Neural crest cell (in vitro differentiated cells): ENCODE measurements at places on chromosomes 7 and 10. TPM values are rescaled to one million over a fixed set of nuclear protein-coding genes. Genes with fewer than 3 reads are reported as not detected.

PIK3AP1 gene
- 0.73 and 1.3 TPM in 2 replicates for total RNA-seq

ECHDC3 gene
- 5.2 and 5.3 TPM in 2 replicates for total RNA-seq

DNA sequence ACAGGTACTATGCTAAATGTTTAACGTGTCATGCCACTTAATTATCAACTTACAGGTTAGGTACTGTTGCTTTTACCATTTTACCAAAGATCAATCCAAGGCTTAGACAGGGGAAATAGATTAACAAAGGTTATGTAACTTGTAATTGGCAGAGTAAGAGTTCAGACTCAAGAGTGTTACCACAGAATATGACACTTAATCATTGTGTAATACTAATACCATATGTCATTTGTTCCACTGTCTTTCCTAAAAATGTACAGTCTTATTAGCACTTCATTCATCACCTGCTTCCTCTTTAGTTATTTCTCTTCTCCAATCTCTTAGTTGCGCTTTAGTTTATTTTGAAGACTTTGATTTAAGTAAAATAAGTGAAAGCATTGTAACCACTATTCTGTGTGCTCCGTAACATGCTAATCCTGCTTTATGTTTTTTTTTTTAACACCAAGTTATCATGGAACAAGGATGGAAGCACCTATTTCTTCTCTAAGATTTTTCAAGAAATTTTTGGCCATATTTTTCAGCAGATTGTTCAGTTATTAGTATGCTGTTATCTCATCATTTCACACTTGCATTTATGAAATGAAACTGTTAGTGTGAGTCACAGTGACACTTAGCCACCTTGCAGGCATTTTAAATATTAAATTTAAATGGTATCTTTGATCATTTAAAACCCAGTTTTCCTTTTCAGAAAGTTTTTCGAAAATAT is 197.3 kb downstream of the PHF14 start:
- DNase-seq, result no peak

MBL2 gene
- not detected in 2 replicates for total RNA-seq

DNA sequence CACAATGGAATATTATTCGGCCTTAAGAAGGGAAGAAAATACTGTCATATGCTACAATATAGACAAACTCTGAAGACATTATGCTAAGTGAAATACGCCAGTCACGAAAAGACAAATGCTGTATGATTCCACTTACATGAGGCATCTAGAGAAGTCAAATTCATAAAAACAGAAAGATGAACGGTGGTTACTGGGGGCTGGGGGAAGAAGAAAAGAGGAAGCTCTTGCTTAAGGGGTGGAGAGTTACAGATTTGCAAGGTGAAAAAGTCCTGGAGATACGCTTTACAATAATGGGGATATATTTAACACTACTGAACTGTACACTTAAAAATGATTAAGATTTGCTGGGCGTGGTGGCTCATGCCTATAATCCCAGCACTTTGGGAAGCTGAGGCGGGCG is 49.0 kb downstream of the PSMC2 start:
- no peak for DNase-seq

SCART1 gene
- total RNA-seq, result 1.4 and 1.6 TPM in 2 replicates

DNA sequence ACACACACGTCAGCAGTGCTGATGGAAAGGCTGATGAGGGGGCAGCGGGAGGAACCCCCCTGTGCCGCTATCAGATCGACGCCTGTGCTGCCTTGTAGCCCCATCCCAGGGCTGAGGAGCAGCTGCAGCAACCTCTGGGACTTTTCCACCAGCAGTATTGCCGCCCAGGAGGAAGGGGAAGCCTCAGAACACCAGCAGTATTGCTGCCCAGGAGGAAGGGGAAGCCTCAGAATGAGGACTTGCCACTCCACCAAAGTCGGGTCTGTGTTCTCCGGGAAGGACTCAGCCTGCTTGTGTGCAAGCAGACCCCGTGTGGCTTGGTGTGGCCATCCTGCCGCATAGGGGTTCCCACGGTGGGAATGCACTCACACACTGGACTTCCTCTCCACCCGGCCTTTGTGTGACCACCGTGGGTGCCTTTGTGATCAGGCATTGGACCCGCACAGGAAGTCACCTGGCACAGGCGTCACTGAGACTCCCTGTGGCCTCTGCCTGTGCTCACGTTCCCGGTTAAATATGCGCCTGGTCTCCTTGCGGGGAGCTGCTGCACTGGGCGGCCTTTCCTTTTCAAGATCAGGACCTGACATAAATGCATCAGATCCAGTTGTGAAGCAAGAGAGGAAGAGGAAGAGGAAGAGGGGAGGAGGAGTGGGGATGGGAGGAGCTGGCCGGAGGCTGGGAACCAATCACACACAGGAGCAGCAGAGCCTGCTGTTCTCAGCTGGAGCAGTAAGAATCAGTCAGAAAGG is 248.5 kb downstream of the DNAJB6 start:
- DNase-seq, result no peak

- no peak for DNase-seq
Measured at GRCh38 chr7:116100626-116101025, 70.1 kb upstream of the TFEC start.

DNA sequence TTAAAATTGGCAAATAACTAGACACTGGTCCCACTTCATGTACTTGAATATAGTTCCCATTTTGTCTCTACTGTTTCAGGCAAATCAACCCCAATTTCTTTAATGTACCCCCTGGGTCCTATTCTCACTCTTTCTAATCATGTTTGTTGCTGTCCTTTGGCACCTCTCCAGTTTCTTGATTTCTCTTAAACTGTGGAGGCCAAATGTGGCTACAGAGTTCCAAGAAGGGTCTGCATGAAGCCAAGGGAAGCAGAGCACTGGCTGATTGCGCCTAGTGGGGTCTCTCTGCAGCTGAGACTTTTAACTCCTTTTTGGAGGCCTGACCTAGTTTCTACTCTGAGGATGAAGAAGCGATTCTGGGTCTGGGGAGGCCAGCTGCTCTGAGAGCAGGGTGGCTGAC is 6.7 kb upstream of the ADAM12 start:
- no peak for DNase-seq

MMRN2 gene
- 0.27 and 0.40 TPM in 2 replicates for total RNA-seq
